ENCODE measurements at places on chromosomes 12 and 14.

DNA sequence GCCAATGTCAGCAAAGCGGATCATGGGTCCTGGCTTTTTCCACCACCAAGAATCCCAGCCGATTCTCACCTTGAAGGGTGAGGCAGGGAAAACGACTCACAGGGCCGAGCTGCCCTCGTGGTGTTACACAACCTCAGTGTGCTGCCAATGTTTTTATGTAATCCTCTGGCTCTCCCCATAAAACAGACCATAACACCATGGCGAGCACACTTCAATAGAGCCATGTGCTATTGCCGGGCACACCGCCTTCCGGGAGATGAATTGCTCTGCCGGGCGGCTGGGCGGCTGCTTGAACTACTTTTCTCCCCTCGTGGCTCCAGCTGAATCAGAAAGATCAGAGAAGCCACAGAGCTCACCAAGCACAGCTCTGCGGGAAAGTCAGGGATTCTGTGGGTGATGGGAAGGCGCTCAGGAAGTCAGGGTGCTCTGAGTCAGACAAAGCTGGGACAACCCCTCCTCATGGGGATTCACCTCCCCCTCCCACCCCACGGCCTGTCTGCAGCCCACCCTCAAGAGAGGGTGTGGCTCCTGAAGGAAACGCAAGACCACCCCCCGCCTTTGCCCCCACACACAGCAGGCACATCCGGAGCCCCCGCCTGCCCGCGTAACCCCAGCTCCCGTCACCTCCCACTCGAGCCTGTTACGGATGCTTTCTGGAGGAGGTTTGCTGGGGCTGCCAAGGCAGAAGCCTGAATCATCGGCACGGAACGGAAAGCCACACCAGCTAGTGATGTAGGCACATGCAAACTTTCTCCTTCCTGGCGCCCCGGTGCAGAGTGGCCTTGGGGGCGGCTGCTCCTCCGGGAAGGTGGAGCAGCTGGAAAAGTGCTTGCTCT is 1.8 kb downstream of the GALNT9 start:
- DNase-seq = peak; percentile 24

- DNase-seq = no peak
Observed at GRCh38 chr12:56261503-56262232, 3.5 kb upstream of the ANKRD52 start.

GRCh38 chr14:71133296-71133695 is 226.0 kb downstream of the PCNX1 start:
- no peak for DNase-seq

- DNase-seq = no peak
Observed at GRCh38 chr14:52701223-52701622, 5.8 kb upstream of the PSMC6 start.

GRCh38 chr12:103422328-103422727 is 73.4 kb downstream of the C12orf42 start:
- DNase-seq = no peak

GRCh38 chr12:71664411-71665089 is 449 bp downstream of the THAP2 start:
- no peak for DNase-seq

- no peak for DNase-seq
Observed at GRCh38 chr12:45725631-45726602, 3.6 kb upstream of the ARID2 start.

DNA sequence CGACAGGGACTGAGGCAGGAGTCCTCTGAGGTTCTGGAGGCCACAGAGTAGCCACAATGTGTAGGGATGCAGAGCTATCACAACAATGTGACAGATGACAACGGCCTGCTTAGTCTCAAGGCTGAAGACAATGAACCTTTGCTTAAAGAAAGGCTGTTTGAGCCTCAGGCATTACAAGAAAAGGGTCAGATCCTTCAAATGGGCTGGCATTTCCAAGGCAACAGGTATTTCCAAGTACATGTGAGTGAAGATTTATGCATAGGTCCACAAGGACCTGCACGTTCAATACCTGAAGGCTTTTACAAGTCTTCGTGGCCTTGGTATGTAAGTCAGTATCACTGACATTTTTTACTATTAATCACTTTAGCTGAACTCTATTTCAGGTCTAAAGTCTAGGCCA is 62.0 kb downstream of the TMCC3 start:
- no peak for DNase-seq

DNA sequence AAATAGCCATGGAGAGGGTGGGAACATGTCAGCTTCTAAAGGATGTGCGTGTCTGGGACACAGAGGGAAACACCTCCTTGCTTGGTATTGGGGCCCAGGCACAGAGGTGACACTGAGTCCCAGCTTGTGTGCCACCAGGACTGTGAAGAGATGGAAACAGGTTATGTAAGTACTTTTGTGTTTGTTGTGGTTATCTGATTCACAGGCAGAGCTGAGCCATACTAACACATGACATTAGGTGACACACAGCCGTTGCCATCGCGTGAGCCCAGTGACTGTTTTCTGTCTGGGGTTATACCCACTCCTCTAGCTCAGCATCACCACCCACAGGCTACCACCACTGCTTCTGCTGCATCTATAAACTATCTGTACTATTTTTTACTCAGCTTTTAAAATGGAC is 12.1 kb upstream of the FLVCR2 start:
- DNase-seq = no peak
